ENCODE measurements at places on chromosomes 6 and 20.

DNA sequence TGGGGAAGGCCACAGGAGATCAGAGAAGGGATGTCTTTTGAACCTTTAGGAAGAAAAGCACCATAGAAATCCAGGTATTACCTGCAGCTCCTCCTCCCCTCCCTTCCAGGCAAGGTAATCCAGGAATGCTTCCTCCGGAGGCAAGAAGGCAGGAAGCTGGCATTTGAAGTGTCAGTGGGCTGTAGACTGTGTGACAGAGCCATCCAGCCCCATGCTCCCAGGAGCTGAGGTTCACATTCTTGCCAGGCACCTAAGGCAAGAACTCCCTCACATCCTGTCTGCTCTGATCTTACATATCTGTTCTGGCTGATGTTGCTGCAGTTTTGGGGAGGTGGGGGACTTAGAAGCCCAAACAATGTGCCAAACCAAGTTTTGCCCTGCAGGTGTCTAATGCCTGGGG lies 27.8 kb upstream of the SCUBE3 start:
- no peak for DNase-seq

DNA sequence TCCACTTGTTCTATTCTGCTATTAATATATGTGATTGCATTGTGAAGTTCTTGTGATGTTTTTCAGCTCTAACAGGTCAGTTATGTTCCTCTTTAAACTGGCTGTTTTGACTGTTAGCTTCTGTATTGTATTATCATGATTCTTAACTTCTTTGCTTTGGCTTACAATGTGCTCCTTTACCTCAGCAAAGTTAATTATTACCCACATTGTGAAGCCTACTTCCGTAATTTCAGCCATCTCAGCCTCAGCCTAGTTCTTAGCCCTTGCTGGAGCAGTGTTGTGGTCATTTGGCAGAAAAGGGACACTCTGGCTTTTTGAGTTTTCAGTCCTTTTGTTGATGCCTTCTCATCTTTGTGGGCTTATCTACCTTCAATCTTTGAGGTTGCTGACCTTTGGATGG lies 440.2 kb downstream of the TBC1D32 start:
- DNase-seq: no peak

- DNase-seq: no peak
Measured at GRCh38 chr6:166463359-166464067, 80.8 kb upstream of the MPC1 start.

DNA sequence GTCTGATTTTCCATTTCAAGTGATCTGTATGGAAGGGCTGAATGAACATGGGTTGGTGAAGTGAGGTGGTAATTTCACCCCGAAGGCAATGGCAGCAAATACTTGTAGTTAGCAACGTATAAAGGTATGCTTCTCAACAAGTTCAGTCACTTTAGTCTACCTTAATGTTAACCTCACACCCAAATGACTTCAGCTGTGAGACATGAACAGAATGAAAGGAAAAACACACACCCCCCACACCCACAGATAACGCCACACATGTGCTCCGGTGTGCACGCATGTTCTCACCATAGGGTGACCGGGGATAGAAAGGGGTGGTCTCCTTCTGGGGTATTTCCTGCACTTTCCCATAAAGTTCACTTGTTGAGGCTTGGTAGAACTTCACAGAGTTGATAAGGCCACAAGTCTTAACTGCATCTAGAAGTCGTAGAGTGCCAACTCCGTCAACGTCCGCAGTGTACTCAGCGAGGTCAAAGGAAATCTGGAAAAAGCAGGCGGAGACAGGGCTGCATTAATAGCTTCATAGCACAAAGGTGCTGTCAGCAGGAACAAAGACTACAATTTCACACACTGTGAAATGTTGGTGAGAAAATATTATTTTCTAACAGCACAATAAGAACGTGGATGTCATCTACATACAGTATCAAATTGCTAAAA lies 284.8 kb downstream of the GMDS start:
- DNase-seq: no peak

DNA sequence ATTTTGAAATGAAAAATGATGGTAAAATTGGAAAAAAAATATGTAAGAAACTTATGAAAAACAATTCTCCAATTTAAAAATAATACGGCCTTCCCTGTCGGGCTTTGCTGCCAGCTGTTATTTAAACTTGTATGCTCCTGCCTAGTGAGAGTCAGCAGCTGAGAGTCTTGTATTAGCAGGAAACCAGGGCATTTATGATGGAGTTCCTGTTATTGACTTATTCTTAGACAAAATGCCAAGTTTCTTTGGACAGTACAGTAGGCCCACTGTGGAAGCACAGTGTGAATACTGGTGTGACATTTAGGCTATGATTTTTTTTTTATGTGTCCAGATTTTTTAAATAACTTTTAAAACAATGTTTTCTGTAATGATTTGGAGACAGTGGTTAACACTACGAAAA lies 42.1 kb downstream of the GMDS start:
- DNase-seq: no peak

DNA sequence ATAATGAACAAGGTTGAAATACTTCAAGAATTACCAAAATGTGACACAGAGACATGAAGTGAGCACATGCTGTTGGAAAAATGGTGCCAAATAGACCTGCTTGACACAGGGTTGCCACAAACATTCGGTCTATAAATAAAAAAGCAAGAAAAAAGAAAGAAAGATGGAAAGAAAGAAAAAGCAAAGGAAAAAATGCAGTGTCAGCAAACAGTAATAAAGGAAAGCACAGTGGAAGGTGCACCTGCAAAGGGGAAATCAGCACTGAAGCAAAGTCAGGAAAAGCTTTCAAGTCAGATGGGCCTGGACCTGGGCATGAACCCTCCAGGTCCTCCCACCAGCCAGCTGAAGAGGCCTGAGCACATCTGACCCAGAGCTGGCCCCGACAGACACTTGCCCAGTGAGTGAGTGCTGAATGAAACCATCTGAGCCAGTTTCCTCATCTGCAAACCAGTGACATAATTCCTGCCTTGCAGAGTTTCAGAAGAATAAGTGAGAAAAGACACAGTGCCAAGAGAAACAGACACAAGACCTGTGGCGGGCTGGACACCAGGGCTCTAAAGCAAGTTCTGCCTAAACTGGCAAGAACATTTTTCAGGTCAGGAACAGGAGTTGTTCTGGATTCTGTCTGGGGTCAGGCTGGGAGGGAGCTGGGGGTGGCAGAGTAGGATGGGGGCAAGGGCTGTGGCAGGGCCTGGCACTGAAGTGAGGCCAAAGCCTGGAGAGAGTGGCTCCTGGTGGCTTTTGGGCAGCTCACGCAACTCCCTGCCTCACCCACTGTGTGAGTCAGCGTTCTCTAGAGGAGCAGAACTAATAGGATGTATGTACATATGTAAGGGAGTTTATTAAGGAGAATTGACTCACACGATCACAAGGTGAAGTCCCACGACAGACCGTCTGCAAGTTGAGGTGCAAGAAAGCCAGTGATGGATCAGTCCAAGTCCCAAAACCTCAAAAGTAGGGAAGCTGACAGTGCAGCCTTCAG lies 23.9 kb upstream of the MICB start:
- no peak for DNase-seq

Measured in activated naive CD4-positive, alpha-beta T cell treated with anti-CD3 and anti-CD28 coated beads, Interleukin-2, amount 10 ng/mL, durations not matched to agents 7 days and 5 days (primary cell).